ENCODE measurements at places on chromosomes 11 and 22.

DNA sequence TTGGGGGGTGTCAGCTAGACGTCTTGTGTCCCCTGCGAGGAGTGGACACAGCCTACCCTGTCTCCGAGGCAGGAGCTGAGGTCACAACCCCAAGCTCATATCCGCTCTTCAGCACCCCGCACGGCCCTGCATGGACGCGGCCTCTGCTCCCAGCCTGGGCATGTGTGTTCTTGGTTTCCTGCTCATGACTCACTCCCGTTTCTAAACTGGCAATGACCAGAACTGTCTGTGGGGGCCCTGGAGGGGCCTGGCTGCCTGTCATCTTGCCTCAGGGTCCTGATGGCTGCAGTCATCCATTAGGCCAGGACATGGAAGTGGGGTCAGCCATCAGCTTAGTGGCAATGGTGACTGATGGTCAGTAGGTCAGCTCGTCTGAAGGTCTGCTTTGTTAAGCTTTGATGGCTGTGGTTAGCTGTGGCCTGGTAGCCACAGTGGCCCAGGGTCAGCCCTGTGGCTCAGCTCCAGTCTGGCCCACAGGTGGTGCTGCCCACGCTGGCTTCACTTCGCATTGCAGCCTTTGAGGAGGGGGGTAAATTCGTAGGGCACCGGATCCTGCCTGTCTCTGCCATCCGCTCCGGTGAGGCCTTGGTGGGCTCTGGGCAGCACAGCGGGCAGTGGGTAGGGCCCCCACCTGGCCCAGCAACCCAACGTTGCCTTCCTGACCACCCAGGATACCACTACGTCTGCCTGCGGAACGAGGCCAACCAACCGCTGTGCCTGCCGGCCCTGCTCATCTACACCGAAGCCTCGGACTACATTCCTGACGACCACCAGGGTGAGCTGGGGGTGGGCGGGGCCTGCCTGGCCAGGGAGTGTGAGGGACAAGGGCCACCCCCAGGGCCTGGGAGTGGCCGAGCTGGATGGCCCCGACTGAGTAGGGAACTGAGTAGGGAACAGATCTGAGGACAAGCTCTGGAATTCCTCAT lies 12.0 kb downstream of the PLCB3 start:
- no peak overlapping the region for H3K4me3 ChIP-seq
- DNase-seq = no peak
- H3K4me1 ChIP-seq = peaks cover 6% of the 10 kb centered on the region
- no peaks in the 10 kb centered on the region for H3K27me3 ChIP-seq
- H3K36me3 ChIP-seq = peaks cover 89% of the 10 kb centered on the region
- no peak overlapping the region for H3K27ac ChIP-seq

DNA sequence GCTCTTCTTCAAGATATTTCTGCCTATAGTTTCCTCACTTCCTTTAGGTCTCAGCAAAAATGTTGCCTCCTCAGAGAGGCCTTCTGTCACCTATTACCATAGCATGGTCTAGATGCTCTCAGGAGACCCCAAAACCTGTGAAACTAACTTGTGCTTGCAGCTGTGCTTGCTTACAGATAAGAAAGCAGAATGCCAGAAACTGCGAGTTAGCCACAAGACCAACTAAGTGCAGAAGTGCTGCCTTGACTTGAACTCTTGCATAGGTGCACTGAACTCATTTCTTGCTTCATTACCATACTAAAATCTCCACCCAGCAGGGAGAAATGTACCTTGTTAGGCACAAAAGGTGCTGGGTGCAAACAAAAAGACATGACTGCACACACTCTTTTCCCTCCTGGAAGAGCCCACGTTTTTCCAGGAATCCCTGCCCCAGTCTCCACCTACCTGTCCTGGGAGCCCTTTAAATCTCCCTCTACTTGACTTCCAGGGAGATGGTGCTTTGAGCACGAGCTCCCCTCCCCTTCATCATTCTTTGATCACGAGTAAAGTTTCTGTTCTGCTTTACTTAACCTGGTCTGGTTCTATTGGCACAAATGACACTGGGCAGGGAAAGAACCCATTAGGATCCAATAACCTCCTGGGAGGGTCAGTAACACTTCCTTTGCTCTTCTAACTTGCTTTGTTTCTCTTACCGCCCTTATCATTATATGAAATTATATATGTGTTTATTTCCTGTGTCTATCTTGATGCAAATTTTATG lies 137.7 kb upstream of the DDI1 start:
- no peaks in the 10 kb centered on the region for H3K36me3 ChIP-seq
- no peak overlapping the region for H3K4me3 ChIP-seq
- no peak for DNase-seq
- no peaks in the 10 kb centered on the region for H3K27me3 ChIP-seq

DNA sequence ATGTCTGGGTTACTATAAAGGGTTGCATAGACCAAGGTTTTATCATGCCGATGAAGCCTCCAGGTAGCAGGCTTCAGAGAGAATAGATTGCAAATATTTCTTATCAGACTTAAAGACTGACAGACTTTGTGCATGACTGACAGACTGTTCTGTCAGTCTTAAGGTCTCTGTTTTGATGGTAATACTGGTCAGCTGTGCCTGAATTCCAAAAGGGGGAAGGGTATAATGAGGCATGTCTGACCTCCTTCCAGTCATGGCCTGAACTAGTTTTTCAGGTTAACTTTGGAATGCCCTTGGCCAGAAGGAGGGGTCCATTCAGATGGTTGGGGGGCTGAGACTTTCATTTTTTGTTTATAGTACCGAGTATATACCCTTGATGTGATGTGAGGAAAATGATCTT lies 4.7 kb upstream of the KCTD14 start:
- H3K36me3 ChIP-seq = no peaks in the 10 kb centered on the region
- H3K4me3 ChIP-seq = no peak overlapping the region
- DNase-seq = no peak
- H3K27me3 ChIP-seq = no peaks in the 10 kb centered on the region
- H3K4me1 ChIP-seq = no peaks in the 10 kb centered on the region

GRCh38 chr11:34395916-34396550 lies 38.2 kb upstream of the ABTB2 start:
- peaks cover 9% of the 10 kb centered on the region for H3K4me1 ChIP-seq
- no peak overlapping the region for H3K4me3 ChIP-seq
- no peak for DNase-seq
- H3K27me3 ChIP-seq = peaks cover 8% of the 10 kb centered on the region
- H3K27ac ChIP-seq = no peak overlapping the region

DNA sequence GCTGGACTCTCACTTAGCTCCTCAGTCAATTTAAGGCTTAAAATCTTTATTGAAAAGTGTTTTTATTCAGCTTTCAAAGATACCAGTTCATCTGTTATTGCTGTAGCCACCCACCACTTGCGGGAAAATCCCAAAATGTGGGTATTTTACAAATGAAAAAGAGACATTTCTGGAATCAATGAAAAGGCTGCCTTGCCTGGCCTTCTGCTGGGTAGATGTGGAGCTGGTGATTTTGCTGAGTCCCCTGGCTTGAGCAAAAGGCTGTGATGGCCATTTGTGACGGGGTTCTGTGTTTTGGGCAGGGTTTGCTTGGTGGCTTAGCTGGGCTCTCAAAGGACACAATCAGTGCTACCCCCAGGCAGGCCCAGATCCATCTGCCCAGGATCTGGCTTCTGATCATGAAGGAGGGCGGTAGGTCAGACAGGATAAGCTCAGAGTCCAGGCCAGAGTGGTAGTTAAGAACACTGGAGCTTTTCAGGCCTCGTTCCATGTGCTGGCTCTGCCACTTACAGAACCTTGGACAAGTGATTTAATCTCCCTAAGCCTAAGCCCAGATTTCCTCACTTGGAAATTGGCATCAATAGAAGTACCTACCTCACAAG lies 36.1 kb downstream of the UBASH3B start:
- H3K4me1 ChIP-seq = no peaks in the 10 kb centered on the region
- no peak overlapping the region for H3K4me3 ChIP-seq
- no peak overlapping the region for H3K27ac ChIP-seq
- H3K27me3 ChIP-seq = no peaks in the 10 kb centered on the region

DNA sequence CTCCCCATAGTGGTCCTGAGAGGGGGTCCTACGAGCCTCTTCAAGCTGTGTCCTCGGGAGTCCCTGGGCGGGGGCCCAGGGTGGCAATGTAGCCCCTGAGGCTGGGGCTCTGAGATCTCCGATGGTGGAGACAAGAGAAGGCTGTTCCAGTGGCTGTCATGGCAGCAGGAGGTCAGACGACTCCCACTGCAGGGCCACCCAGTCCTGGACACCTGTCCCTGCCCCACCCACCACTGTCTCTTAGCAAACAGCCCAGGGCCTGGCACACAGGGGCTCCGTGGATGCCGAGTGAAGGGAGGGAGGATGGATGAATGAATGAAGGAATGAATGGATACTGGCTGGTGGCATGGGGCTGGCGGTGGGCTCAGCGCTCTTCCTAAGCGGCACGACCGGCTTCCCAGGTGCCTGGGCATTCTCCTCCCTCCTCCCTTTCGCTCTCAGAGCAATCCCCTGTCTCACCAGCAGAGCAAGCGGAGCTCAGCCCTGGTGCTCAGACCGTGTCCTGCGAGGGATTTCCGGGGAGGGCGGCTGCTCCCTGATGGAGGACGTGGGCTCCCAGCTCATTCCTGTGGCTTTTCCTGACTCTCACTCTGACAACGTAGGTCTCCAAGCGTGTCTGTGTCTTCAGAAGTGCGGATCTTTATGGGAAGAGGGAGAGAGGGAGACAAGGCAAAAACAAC lies 1272.6 kb downstream of the BRD1 start:
- H3K27me3 ChIP-seq = no peaks in the 10 kb centered on the region
- no peak overlapping the region for H3K4me3 ChIP-seq
- H3K27ac ChIP-seq = no peak overlapping the region
- H3K36me3 ChIP-seq = no peaks in the 10 kb centered on the region
- no peaks in the 10 kb centered on the region for H3K4me1 ChIP-seq
